ENCODE measurements at places on chromosomes 16 and 17. TPM values are rescaled to one million over a fixed set of nuclear protein-coding genes. Genes with fewer than 3 reads are reported as not detected.

Gene SULT1A1
- 3.2 TPM for total RNA-seq

Gene AHSP
- 0.81 TPM for total RNA-seq

Gene C16orf74
- 6.3 TPM for total RNA-seq

DNA sequence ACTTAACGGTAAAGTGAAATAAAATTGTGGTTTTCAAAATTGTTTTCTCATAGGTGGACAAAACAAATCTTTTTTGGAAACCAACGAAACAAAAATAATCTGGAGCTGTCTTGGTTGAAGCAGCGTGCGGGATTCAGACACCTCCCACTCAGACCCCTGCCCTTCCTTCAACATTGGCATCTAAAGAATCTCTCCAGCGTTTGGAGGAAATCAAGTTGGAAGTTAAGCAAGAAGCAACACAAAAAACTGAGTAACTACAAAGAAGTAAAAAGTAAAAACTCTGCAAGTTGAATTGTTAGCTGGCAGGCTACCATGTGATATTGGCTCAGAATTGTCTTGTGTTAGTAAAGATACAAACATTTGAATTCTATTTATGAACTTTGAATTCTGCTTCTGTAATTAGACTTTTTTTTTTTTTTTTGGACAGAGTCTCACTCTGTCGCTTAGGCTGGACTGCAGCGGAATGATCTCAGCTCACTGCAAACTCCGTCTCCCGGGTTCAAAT lies 361.0 kb upstream of the PMFBP1 start:
- H3K27me3 ChIP-seq: no peaks in the 10 kb centered on the region
- H3K4me3 ChIP-seq: no peak overlapping the region
- peaks cover 5% of the 10 kb centered on the region for H3K4me1 ChIP-seq
- H3K36me3 ChIP-seq: peaks cover 31% of the 10 kb centered on the region
- no peak for DNase-seq

DNA sequence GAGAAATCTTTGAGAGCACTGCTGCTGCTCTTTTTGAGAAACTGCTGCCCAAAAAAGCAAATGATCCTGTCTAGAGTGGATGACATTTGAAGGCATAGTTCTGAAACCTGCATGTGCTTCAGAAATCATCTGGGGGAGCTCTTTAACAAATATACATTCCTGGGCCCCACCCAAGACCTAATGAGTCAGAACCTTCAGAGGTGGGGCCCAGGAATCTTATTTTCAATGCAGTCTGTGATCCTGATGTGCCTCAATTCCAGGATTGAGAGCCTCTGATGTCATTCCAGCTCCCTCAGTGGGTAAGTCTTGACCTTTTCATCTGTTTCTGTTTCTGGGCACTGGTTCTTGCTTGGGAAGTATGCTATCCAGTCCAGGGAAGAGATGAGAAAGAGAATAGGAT lies 42.3 kb downstream of the HNF1B start:
- peaks cover 5% of the 10 kb centered on the region for H3K27me3 ChIP-seq
- H3K36me3 ChIP-seq: no peaks in the 10 kb centered on the region
- no peak overlapping the region for H3K27ac ChIP-seq
- DNase-seq: no peak
- H3K4me3 ChIP-seq: no peak overlapping the region

- H3K4me1 ChIP-seq: peaks cover 6% of the 10 kb centered on the region
- H3K4me3 ChIP-seq: no peak overlapping the region
- no peaks in the 10 kb centered on the region for H3K36me3 ChIP-seq
Measured at GRCh38 chr17:47806026-47806912, 15.3 kb downstream of the OSBPL7 start.

DNA sequence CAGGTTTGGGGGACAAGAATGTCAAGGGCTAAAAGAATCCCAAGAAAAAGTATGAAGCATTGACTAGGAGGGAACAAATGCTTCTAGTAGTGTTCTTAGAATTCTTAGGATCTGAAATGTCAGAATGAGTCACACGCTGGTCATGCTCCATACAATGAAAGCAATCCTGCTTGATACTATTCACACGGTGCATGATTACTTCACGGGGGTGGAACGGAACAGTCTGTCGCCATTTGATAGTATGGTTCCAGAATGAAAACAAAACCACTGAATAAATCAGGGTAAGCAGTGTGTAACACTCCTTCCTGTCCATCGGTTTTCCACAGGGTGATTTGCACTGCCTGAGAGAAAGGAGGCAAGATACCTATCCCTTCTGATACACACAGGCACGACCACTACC lies 22.9 kb upstream of the YWHAE start:
- no peak overlapping the region for H3K4me3 ChIP-seq
- DNase-seq: no peak
- H3K27me3 ChIP-seq: no peaks in the 10 kb centered on the region
- no peaks in the 10 kb centered on the region for H3K4me1 ChIP-seq
- H3K36me3 ChIP-seq: peaks cover 42% of the 10 kb centered on the region

- peaks cover 28% of the 10 kb centered on the region for H3K27me3 ChIP-seq
- no peak overlapping the region for H3K4me3 ChIP-seq
- no peak overlapping the region for H3K27ac ChIP-seq
- H3K36me3 ChIP-seq: no peaks in the 10 kb centered on the region
Measured at GRCh38 chr16:21281698-21282389, 3.8 kb upstream of the CRYM start.

GRCh38 chr16:4257646-4258556 lies 14.9 kb downstream of the TFAP4 start:
- DNase-seq: no peak
- no peak overlapping the region for H3K27ac ChIP-seq
- peaks cover 12% of the 10 kb centered on the region for H3K4me1 ChIP-seq
- H3K4me3 ChIP-seq: no peak overlapping the region
- H3K27me3 ChIP-seq: no peaks in the 10 kb centered on the region

GRCh38 chr17:42772945-42773289 lies 332 bp upstream of the VPS25 start:
- peak overlapping the region; percentile 97 for H3K27ac ChIP-seq
- DNase-seq: no peak

DNA sequence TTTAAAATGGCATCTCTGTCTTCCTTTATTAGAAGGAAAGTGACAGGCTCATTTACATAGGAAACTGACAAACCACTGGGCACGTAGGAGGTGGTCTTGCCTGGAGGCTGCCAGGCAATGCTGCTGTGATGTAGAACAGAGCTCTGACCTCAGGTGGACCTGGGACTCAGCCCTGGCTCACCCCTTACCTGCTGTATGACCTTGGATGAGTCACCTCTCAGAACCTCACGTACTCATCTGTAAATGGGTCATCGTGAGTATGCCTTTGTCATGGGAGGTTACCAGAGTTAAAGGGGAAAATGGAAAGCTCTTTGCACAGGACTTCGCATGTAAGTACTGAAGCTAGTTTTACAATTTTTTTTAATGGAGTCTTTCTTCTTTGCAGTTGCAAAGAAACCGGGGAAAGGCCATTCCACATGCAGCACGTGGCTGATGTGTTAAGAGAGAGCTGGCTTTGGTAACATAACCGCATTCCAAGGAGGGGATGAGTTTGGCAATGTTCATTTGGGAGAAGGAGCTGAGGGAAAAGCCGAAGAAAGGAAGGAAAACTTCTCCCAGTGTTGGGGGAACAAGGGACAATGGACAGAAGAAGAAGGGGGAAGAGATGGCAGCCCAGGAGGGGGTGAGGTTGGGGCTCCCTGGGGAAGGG lies 37.4 kb upstream of the LONP2 start:
- no peaks in the 10 kb centered on the region for H3K27me3 ChIP-seq
- DNase-seq: no peak
- no peak overlapping the region for H3K4me3 ChIP-seq
- no peak overlapping the region for H3K27ac ChIP-seq
- H3K4me1 ChIP-seq: 0 out of 2 replicates have a peak, but pooled peaks cover 5% of the 10 kb centered on the region
- H3K36me3 ChIP-seq: no peaks in the 10 kb centered on the region

DNA sequence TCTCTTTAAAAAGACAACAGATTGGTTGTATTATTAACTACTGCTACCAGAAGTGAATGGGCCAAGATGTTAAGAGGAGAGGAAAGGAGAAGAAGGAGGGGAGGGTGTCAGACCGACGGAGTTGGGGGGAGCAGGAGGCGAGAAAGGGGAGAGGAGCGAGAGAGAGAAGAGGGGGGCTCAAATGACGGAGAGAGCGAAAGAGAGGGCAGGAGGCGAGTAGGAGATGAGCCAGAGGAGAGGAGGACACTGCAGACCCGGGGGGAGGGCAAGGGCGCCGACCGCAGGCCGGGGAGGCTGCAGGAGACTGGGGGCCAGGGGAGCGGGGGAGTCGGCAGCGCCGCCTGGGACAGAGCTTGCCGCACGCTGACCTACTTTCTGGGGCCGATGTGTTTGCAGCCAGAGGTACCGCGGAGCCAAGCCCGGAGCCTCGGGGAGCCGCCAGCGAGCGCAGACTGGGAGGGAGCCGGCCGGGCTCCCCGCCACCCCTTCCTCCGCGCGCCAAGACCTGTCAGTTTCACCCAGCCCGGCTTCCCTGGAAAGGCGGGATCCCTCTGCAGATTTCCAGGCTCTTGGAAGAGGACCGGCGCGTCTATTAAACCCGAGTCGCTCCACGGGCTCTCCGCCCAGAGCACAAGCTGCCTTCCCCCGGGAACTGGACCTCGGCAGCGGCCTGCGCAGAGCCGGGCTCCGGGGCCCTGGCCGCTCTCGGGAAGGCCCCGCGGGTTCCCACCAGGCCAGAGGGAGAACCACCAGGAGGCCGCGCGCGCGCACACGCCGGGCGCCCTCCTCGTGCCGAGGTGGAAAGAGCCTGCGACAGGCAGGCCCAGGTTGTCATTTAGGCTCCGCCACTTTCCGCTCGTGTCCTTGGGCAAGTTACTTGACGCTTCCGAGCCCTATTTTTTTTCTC lies 74.6 kb downstream of the CMC2 start:
- peak overlapping the region; percentile 78 for H3K4me3 ChIP-seq
- H3K36me3 ChIP-seq: no peaks in the 10 kb centered on the region
- peak; percentile 65 for DNase-seq
- peaks cover 17% of the 10 kb centered on the region for H3K4me1 ChIP-seq
- H3K27me3 ChIP-seq: peaks cover 39% of the 10 kb centered on the region

DNA sequence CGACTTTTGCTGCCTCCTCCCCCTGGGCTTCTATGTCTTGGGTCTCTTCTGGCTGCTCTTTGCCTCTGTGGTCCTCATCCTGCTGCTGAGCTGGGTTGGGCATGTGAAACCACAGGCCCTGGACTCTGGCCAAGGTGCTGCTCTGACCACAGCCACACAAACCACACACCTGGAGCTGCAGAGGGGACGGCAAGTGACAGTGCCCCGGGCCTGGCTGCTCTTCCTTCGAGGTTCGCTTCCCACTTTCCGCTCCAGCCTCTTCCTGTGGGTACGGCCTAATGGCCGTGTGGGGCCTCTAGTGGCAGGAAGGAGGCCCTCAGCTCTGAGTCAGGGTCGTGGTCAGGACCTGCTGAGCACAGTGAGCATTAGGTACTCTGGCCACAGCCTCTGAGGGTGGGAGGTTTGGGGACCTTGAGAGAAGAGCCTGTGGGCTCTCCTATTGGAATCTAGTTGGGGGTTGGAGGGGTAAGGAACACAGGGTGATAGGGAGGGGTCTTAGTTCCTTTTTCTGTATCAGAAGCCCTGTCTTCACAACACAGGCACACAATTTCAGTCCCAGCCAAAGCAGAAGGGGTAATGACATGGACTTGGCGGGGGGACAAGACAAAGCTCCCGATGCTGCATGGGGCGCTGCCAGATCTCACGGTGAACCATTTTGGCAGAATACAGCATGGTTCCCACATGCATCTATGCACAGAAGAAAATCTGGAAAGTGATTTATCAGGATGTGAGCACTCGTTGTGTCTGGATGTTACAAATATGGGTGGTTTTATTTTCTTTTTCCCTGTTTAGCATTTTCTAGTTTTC lies 2.3 kb downstream of the GP1BA start:
- no peaks in the 10 kb centered on the region for H3K27me3 ChIP-seq
- H3K27ac ChIP-seq: no peak overlapping the region
- no peak overlapping the region for H3K4me3 ChIP-seq
- peak; percentile 50 for DNase-seq
- peaks cover 18% of the 10 kb centered on the region for H3K4me1 ChIP-seq

DNA sequence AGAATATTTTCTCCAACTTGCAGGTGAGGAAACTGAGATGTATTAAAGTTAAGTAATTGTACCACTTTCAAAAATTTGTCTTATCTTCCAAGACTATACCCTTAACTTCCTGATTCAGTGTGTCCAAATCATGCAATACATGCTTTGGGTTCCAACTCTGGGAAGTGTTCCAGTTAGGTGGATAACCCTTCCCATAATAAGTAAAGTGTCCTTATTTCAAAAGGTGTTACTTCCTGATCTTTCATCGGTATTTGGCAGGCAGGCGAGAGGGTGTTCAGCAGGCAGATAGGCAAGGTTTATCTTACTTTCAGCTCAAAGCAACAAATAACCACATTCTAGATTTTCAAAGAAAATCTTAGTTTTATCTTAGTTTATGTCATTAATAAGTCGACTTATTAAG lies 46.3 kb upstream of the ARHGAP44 start:
- H3K36me3 ChIP-seq: no peaks in the 10 kb centered on the region
- DNase-seq: no peak
- peaks cover 30% of the 10 kb centered on the region for H3K4me1 ChIP-seq
- H3K27me3 ChIP-seq: no peaks in the 10 kb centered on the region
- no peak overlapping the region for H3K27ac ChIP-seq
- H3K4me3 ChIP-seq: no peak overlapping the region

- DNase-seq: no peak
- no peaks in the 10 kb centered on the region for H3K4me1 ChIP-seq
- H3K4me3 ChIP-seq: no peak overlapping the region
- no peak overlapping the region for H3K27ac ChIP-seq
- H3K36me3 ChIP-seq: peaks cover 15% of the 10 kb centered on the region
Measured at GRCh38 chr16:47213761-47214440, 70.2 kb upstream of the NETO2 start.

DNA sequence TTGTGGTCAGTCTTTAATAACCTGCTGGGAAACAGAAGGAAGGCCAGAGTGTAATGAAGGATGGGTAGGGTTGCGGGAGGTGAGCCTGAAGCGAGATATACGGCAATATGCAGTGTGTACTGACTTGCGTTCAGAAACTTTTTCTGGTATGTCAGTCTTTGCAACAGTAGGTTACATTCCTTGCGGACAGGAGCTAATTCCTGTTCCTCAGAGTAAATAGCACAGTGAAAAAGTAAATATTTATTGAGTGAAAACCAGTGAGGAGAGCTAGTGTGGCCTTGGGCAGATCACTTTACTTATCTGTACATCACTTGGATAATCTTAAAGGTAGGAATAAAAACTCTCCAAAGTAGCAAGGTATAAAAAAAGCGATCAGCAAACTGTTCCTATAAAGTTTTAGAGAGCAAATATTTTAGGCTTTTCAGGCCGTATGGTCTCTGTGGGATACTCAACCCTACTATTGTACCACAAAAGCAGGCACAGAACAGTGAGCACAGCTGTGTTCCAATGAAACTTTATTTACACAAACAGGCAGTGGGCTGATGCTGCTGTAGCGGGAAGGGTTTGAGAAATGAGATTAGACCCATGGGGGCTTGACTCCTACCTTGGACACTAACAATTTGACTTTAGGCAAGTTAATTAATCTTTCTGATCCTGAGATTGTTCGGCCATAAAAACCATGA lies 348.0 kb downstream of the UTP18 start:
- no peak for DNase-seq
- H3K27me3 ChIP-seq: no peaks in the 10 kb centered on the region
- no peak overlapping the region for H3K4me3 ChIP-seq

Data from WTC11 (cell line).